ENCODE measurements at places on chromosomes 3 and 15.

GRCh38 chr3:89656388-89656787 is 549.0 kb downstream of the EPHA3 start:
- DNase-seq = no peak

- no peak for DNase-seq
These were observed 16.0 kb upstream of the LRRK1 start for GRCh38 chr15:100903168-100903554.

GRCh38 chr15:85924088-85924487 is 129.4 kb upstream of the KLHL25 start:
- DNase-seq = no peak

DNA sequence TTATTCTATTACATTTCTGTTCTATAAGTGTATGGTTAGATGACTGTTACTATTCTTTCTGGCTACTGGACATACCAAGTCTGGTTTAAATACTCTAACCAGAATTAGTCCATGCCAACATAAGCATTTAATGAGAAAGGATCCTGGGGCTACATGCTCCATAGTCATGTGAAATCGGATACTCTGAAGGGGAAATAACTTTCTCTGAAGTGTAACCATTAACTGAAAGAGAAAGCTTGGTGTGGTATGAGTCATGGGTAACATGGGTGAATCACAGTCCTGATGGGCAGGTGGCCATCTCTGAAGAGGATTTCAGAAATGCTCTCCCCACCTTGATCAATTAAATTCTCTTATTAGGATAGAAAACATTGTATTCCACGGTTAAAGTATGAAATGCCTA is 69.4 kb downstream of the FHIT start:
- no peak for DNase-seq

- DNase-seq = no peak
These were observed 34.9 kb downstream of the PIK3CB start for GRCh38 chr3:138799822-138800221.

DNA sequence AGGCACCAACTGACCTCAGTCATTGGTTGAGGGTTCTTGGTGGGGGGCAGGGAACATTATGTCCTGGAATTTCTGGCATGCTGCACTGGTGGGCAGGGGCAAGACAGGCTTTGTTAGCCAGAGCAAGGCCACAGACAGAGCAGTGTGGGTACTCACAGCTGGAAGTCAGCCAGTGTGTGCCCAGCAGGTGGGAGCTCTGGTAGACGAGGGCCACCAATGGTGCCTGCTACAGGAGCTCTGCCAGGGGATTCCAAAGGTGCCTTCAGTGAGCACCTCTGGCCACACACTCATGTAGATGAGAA is 31.3 kb downstream of the CYP8B1 start:
- DNase-seq = no peak

DNA sequence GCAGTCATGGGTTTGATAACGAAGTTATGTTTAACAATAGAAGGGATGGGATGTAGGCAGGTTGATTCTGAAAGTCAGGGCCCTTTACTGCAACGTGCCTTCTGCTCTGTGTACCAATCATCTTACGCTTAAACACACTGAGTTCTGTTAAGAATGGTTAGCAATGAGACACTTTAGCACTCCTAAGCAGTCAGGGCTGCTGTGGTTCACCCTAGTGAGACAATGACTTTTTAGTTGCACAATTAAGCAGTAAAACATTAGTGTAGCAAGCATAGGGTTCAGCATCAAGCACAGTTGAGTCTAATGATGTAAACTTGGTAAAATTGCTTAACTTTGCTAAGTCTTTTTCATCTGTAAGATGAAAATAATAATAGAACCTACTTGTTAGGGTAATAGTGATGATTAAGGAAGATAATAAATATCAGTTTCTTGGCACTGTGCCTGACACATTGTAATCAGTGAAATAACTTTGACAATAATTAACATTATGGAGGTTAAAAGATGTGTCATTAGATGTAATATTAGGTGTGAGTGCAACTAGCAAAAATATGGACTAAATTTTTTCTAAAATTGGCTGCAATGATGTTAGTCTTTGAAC is 484.2 kb upstream of the THBS1 start:
- no peak for DNase-seq

DNA sequence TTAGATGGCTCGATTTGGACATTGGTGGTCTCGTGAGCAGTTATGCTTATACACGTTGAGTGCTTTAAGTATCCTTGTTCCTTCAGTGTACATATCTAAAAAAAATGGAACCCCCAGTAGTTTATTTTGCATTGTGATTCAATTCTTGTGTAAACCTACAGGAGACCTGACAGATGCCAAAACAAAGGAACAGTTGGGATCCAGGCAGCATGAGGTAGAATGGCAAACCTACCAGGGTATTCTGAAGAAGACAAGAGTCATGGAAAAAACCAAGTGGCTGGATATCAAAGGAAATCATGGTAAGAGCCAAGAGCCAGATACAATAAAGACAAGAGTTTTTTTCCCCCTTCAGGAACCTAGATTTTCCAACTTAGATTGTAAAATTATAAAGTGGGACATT is 2.0 kb downstream of the TMEM62 start:
- DNase-seq = no peak

- no peak for DNase-seq
These were observed 269.9 kb upstream of the UBE2E2 start for GRCh38 chr3:22933051-22933840.

GRCh38 chr3:19221081-19221480 is 72.8 kb downstream of the KCNH8 start:
- no peak for DNase-seq

DNA sequence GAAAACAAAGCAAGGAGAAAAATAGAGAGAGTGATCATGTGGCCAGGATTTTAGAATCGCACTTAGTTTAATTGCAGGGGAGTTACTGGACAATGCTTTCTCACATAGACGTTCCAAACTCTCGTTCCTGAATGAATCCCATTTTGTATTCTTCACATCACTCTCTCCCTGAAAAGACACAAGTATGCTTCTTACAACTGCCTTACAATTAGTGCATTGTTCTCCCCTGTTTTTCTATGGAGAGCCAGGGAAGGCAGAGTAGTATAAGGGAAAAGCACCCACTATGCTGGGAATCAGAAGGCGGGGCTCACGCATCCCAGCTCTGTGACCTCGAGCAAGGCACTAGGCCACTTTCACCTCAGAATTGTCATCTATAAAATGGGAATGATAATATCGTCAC is 14.4 kb downstream of the TMOD2 start:
- no peak for DNase-seq

GRCh38 chr3:194399874-194400411 is 877 bp upstream of the GP5 start:
- DNase-seq = no peak

- no peak for DNase-seq
These were observed at the start of gene CADPS for GRCh38 chr3:62874711-62875557. TSS of gene CADPS (minus strand) at chr3:62875416. CDS start at chr3:62875029, 387 bp downstream.

- no peak for DNase-seq
These were observed 688.6 kb downstream of the DIPK2A start for GRCh38 chr3:144660186-144660585.

DNA sequence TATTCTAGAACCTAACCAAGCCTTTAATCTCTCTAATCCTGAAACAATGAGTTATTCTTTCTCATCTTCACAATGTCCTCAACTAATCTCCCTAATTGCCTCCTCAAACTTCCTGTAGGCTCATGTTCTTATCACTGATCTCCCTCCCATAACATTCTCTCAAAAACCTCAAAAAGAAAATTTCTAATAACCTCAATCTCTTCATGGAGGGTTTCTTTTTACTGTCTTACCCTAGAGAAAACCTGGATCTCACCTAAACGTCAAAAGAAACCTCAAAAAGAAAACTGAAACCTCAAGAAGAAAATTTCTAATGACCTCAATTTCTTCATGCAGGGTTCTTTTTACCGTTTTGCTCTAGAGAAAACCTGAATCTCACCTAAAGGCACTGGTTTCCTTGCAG is 150.2 kb downstream of the GSK3B start:
- no peak for DNase-seq

DNA sequence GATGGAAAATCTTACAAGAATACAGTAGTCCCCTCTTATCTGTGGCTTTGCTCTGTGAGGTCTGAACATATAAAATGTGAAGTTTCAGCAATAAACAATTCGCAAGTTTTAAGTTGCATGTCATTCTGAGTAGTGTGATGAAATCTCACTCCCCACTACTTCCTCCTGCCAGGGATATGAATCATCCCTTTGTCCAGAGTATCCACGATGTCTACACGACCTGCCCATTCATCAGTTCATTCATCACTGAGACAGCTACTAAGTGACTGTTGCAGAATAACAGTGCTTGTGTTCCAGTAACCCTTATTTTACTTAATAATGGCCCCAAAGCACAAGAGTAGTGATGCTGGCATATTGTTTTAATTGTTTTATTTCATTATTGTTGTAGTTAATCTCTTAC is 489.2 kb upstream of the UBE2E2 start:
- no peak for DNase-seq

- DNase-seq = no peak
These were observed 70.7 kb downstream of the TOP2B start for GRCh38 chr3:25594007-25594502.

DNA sequence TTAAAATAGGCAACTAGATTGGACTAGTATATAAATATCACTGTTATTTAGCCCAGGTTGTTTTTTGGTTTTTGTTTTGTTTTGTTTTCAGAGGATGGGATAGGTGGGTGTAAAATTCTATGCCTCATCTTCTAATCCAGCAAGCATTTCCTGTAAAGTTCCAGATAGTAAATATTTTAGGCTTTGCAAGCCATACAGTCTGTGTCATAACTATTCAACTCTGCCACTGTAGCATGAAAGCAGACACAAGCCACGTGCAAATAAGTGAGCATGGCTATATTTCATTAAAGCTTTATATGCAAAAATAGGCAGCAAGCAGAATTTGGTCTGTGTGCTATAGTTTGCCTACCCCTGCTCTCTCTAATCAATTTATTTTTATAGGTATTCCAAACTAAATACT is 657.3 kb upstream of the TGFBR2 start:
- DNase-seq = no peak

DNA sequence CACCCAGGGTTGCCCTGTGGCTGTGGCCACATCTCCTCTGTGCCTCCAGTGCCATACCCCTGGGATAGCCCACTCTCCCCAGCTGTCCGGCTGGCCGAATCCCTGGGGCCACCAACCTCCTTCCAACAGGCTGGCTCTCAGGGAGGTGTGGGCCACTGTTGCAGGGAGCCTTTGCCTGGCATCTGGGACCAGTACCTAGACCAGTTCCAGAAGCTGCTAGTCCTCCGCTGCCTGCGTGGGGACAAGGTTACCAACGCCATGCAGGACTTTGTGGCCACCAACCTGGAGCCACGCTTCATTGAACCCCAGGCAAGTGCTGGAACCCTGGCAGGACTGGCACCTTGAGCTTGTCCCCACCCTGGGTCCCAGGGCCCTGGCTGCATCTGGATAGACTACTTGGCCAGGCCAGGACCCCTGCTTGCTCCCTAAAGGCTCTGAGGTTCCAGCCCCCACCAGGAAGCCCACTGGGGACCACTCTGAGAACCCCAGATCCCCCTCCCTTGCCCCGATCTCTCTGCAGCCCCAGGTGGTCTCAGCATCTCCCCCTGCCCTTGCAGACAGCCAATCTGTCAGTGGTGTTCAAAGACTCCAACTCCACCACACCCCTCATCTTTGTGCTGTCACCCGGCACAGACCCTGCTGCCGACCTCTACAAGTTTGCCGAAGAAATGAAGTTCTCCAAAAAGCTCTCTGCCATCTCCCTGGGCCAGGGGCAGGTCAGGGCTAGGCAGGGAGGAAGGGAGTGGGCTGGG is 50.0 kb downstream of the SEMA3G start:
- DNase-seq = no peak

DNA sequence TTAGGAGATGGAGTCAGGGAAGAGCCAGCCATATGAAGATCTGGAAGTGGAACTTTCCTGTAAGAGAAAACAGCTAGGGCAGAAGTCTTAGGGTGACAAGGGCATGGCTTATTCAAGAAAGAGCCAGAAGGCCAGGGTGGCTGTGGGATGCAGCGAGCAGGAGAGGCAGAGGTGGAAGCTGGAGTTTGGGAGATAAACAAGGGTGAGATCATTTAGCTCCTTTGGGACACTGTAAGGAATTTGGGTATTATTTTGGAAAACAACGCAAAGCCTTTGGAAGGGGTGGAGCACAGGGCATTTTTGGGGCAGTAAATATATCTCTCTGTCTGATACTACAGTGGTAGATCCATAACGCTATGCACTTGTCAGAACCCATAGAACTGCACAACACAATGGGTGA is 5.0 kb upstream of the IL16 start:
- no peak for DNase-seq

DNA sequence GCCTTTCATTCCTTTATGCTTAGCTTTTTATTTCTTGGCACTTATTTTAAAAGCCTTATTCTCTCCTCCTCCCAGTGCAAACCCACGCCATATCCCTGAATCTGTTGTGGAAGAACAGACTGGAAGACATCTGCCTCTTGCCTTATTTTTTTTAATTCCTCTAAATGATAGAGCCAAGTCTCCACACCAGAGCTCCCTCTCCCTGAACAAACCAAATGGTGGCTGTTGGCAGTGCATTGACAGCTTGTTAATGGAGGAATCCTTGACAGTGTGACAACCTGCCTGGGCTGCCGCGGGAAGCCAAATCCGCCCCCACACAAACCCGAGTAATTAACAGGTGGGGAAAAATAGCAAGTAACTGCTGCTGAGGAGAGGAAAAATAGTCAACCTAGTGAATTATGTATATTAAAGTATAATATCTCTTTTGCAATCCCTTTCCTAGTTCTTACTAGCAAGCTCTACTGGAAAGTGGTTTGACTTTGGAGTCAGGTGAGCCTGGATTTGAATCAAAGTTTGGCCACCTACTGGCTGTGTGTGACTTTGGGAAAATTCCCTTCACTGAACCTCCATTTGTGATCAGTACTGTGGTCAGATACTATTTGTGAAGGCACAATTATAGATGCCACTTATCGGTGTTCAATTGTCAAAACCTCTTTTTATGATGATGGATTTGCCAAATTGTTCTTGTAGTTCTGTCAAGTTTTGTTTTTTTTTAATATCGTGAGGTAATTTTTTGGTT is 589.6 kb downstream of the PDCD6IP start:
- DNase-seq = no peak

- no peak for DNase-seq
These were observed 18.4 kb downstream of the ZBTB38 start for GRCh38 chr3:141386611-141387111.

- DNase-seq = no peak
These were observed 31.7 kb upstream of the DHX36 start for GRCh38 chr3:154356009-154356408.
